ENCODE measurements at places on chromosomes 1 and 21. TPM values are rescaled to one million over a fixed set of nuclear protein-coding genes. Genes with fewer than 3 reads are reported as not detected.
A peak's percentile ranks its signal among the peaks of the same experiment; 100 is the strongest.

DNA sequence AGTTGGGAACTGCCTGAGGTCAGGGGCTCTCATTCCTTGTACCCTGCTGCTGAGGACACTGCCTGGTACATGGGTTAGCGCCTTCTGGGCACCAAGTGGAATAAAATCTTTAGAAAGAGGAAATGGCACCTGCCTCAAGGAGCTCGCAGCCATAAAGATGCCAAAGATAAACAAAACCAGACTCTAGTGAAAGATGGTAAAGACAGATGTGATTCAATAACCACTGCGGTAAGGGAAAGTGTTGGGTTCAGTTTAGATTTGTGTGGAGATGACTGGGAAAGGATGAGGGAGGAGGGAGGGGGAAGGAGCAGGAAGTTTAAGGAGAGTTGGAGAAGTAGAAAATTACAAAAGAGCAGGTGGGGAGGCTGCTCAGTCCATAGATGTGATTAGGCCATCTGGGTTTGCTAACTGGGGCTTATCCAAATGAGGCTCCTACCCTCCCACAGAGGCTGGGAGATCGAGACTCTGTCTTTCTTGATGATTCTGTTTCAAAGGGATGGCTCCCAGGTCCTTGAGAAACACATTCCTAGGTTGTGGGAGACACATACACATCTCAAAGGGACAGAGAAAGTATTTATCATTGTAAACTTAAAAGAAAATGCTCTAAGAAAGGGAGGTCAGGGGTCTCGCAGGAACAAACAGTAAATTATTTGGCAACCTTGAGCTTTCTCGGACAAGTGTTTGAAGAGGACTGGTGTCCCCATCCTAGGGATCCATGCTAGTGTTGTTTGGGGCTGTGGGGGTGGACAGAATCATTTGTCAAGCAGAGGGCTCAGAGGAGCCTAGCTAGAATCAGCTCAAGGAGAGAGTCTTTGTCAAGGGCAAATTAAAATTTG lies 65.7 kb upstream of the MORC3 start:
- H3K27ac ChIP-seq = peak overlapping the region; percentile 49
- peaks cover 22% of the 10 kb centered on the region for H3K4me1 ChIP-seq
- no peaks in the 10 kb centered on the region for H3K27me3 ChIP-seq
- no peak for DNase-seq

- H3K36me3 ChIP-seq = no peaks in the 10 kb centered on the region
- DNase-seq = no peak
- peaks cover 4% of the 10 kb centered on the region for H3K4me1 ChIP-seq
- no peak overlapping the region for H3K4me3 ChIP-seq
- H3K27ac ChIP-seq = no peak overlapping the region
- peaks cover 4% of the 10 kb centered on the region for H3K27me3 ChIP-seq
Measured at GRCh38 chr1:109252893-109253802, 3.8 kb downstream of the CELSR2 start.

GRCh38 chr1:233909195-233909594 lies 4.7 kb downstream of the SLC35F3 start:
- no peak overlapping the region for H3K27ac ChIP-seq
- H3K4me3 ChIP-seq = no peak overlapping the region
- peaks cover 32% of the 10 kb centered on the region for H3K27me3 ChIP-seq
- peaks cover 2% of the 10 kb centered on the region for H3K4me1 ChIP-seq
- DNase-seq = no peak
- H3K36me3 ChIP-seq = no peaks in the 10 kb centered on the region

Gene NID1
- 0.14 TPM for total RNA-seq

Gene PLXNA2
- not detected for total RNA-seq

Gene LCE3E
- not detected for total RNA-seq

Gene ZNF593OS
- not detected for total RNA-seq

Gene MROH9
- total RNA-seq = not detected

- H3K36me3 ChIP-seq = no peaks in the 10 kb centered on the region
- no peak overlapping the region for H3K27ac ChIP-seq
- H3K4me3 ChIP-seq = no peak overlapping the region
Measured at GRCh38 chr1:194215448-194215847, 1029.0 kb upstream of the B3GALT2 start.

Gene APCS
- total RNA-seq = not detected

- no peak overlapping the region for H3K27ac ChIP-seq
- H3K36me3 ChIP-seq = no peaks in the 10 kb centered on the region
- H3K4me1 ChIP-seq = no peaks in the 10 kb centered on the region
- DNase-seq = no peak
Measured at GRCh38 chr1:228358764-228359612, 47.6 kb downstream of the TRIM11 start.
